ENCODE measurements at places on chromosomes 6 and 20.

DNA sequence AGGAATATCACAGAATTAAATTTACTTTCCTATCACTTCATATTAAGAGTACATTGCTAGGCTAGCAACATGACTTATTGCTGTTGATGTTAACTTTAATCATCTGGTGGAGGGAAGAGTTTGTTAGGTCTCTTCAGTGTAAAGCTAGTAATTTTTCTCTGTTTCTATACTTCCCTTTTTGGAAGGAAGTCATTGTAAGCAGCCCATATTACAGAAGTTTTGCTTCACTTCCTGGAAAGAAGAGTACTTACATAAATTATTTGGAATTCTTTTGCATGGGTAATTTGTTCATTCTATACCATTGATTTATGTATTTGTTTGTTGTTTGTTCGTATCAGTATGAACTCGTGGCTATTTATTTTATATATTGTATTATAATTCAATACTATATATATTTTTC, 405.2 kb downstream of the RFPL4B start:
- no peak for DNase-seq

- peak; percentile 33 for DNase-seq
These were observed 301.3 kb upstream of the JARID2 start for GRCh38 chr6:14944593-14944992.

- no peak for DNase-seq
These were observed 15.8 kb downstream of the NCOA5 start for GRCh38 chr20:46074006-46074405.

- DNase-seq: peak; percentile 76
These were observed 27.7 kb downstream of the DSE start for GRCh38 chr6:116398316-116399010.

DNA sequence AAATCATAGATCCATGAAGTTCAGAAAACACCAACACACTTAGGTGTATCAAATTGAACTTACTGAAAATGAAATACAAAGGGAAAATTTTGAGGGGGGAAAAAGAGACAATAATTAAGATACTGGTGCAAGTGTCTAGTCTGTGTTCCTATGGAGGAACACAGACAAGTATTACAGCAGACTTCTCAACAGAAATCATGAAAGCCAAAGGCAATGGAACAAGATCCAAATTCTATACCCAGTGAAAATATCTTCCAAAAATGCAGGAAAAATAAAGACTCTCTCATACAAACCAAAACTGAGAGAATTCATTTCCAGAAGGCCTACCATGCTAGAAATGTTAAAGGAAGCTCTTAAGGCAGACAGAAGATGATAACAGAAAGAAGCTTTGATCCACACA, 63.1 kb downstream of the NRN1 start:
- no peak for DNase-seq

GRCh38 chr20:43839793-43840199, 74.9 kb upstream of the TOX2 start:
- no peak for DNase-seq

GRCh38 chr6:109498936-109499335, 15.9 kb upstream of the ZBTB24 start:
- DNase-seq: no peak

- DNase-seq: peak; percentile 60
These were observed 148.1 kb downstream of the SCML4 start for GRCh38 chr6:107676042-107676441.

DNA sequence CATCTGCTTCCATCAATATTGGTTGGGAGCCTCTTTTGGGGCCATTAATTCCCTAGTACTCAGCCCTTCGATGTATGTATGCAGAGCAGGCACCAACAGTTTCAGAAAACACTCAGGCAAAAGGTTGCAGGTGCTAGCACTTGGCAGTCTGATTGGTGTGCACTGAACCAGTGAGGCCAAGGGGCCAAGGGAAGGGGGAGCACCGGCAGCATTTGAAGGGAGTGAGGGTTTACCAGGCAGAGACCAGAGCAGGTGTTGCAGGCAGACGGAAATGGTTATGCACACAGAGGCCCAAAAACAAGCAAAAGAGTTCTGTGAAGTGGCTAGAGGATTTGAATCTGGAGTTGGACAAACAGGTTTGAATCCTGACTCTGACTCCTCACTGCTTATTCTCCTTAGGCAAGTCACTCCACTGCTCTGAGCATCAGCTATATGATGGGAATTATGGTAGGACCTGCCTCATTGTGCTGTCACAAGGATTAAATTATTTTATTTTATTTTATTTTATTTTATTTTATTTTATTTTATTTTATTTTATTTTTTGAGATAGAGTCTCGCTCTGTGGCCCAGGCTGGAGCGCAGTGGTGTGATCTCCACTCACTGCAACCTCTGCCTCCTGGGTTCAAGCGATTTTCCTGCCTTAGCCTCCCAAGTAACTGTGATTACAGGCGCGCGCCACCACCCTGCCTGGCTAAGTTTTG, 58.1 kb upstream of the SHLD1 start:
- DNase-seq: no peak

DNA sequence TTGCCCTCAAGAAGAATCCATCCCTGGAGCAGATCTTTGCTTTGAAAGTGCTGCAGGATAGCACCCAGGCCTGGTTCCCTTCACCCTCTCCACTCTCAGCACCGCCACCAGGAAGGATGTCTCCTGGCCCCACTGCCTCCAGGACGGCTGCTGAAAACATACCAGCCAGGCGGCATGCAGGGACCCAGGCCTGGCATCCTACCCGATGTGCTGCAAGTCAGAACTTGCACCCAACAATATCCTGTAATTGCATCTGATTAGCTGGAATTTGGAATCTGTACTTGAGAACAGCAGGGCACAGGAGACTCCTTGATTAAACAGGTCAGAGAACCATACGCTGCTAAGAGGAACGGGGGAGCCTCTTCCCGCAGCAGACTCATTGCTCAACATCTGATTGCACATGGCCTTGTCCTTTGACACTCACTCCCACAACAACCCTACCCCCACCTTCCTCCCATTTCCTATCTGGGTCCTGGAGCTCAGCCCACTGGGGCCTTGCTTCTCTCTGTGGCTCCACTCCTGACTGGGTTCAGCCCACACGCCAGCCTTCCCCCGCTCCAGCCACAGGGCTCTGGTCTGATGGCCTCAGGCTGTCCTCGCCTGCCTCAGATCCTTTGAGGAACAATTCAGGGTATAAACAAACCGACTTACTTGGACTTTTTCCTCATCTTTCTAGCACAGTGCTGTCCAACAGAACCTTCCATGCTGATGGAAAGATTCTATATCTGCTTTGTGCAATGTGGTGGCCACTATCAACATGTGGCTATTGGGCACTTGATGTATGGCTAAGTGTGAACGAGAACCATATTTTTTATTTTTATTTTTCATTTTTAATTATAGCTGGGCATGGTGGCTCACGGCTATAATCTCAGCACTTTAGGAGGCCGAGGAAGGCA, 78.0 kb downstream of the FGD2 start:
- DNase-seq: peak; percentile 47

DNA sequence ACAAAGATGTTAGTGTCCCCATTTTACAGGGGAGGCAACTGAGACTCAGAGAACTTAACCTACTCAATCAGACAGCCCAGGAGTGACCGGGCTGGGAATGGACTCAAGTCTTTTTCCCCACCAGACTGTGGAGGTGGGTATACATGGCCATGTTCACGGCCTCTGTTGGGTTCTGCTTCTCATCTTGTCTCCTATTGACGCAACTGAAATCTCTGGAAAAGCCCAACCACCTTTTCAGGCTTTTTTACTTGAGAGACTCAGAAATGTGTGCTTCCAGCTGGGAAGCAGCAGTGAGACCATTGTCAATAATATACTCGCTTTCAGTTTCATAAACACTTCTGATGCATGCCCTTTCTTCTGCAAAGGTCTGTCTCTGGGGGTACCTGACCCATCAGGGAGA, 70.7 kb downstream of the SOBP start:
- peak; percentile 50 for DNase-seq

DNA sequence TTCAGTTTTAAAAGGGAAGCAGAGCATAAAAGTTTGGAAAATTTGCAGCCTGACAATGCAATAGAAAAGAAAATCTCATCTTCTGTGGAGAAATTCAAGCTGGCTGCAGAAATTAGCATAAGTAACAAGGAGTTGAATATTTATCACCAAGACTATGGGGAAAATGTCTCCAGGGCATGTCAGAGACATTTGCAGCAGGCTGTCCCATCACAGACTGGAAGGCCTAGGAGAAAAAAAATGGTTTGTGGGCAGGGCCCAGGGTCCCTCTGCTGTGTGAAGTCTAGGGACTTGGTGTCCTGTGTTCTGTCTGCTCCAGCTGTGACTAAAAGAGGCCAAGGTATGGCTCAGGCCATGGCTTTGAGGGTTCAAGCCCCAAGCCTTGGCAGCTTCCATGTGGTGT, 8.1 kb upstream of the LAMA2 start:
- DNase-seq: no peak

- peak; percentile 66 for DNase-seq
These were observed at the start of gene BTBD3 for GRCh38 chr20:11917663-11918062. Gene BTBD3 (plus strand): TSS chr20:11917893. CDS start chr20:11918276, 383 bp downstream.

GRCh38 chr20:12825226-12825595, 183.6 kb upstream of the SPTLC3 start:
- DNase-seq: no peak

DNA sequence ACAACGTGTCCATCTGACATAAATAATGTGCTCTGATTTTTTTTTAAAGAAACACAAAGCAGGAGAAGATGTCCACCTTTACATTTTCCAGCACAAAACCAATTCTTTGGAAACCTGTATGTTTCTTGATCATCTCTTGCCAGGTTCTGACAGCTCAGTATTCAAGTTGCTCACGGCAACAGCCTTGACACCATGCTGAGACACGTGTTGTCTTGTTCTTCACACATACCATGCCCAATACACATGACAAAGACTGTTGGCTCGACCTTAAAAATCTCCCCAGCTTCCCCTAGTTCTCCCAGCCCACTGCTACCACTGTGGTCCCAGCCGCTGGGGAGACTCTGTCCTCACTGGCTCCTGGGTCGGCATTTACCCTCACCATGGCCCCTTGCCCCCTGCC, 518.9 kb downstream of the PREX1 start:
- no peak for DNase-seq

DNA sequence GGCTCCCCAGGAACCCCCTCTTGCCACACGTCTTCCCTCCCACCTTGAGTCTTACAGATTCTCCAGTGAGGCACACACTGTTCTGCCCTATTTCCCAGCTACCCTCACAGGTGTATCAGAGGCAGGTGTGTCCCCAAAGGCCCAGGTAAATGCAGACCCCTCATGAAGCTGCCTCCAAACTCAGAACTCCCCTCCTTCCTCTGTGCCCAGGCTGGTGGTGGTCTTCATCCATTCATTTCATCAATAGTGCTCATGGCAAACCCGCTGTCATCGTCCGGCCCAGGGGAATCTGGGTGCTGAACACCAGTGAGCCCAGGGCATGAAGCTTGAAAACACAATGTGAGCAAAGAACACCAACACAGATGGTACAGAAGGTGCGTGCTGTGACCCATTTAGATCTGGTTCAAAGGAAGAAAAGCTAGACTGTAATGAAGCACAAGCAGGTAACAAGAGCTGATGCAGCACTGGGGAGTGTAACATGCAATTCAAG, 213.1 kb downstream of the SYNDIG1 start:
- DNase-seq: no peak

DNA sequence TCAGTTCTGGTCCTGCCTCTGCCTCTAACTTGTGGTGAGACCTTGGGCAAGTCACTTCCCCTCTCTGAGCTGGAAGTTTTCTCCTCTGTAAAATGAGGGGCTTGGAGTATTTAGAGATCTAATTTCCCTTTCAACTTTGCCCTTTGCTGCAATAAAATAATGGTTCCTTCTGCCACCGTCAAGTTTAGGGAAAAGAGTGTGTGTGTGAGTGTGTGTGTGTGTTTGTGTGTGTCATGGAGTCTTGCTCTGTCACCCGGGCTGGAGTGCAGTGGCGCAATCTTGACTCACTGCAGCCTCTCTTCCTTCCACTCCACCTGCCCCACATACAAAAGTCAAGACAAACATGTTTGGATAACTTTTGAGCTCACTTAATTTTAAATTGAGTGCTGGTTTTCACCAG, 39.2 kb upstream of the PIM1 start:
- peak; percentile 57 for DNase-seq

- peak; percentile 99 for DNase-seq
These were observed 1197.7 kb upstream of the CITED2 start for GRCh38 chr6:140572129-140572528.

GRCh38 chr6:166949528-166950442, 6.6 kb downstream of the RNASET2 start:
- no peak for DNase-seq

DNA sequence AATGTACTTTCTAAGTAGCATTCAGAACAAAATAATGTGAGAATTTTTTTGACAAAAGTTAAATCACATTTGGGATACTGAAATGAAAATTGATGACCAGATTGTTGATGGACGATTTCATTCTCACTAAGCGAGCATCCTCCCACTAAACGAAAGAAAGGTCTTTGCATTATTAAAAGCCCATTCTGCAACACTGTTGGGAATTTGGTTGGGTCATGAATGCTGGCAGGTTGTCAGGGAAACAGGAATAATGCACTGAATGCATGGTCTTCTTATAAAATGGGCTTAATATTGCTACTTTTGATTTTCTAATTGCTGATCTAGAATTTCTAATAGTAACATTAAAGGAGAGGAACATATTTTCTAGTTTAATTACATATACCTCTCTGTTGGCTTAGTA, 229.8 kb downstream of the NKAIN2 start:
- no peak for DNase-seq

- DNase-seq: peak; percentile 91
These were observed 19.4 kb upstream of the TUBB2A start for GRCh38 chr6:3176562-3177355.

- no peak for DNase-seq
These were observed 298.2 kb downstream of the SAMD5 start for GRCh38 chr6:147806697-147807096.

- DNase-seq: no peak
These were observed 1.1 kb downstream of the MAPRE1 start for GRCh38 chr20:32820698-32821377.

DNA sequence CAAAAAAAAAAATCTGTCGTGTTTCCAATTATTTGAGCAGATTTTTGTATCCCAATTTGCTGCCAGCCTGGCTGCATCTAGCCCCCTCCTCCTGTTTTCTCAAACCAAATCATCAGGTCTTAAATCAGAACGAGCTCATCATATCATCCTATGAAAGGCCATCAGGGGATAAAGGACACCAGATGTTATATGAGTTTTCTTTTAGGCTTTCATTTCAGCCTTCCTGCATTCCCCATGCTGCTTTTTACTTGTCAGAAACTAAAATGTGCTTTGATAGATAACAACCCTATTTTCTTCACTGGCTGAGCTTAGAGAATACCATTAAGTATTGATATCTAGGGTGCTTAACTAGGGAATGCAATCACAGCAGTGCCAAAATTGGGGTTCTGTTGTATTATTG, 968.4 kb upstream of the SLC35B3 start:
- DNase-seq: no peak

GRCh38 chr6:33817489-33817888, 13.7 kb upstream of the MLN start:
- DNase-seq: no peak

All from fibroblast of skin of right biceps (primary cell).